ENCODE measurements at places on chromosomes 4 and X.
A peak's percentile ranks its signal among the peaks of the same experiment; 100 is the strongest.

DNA sequence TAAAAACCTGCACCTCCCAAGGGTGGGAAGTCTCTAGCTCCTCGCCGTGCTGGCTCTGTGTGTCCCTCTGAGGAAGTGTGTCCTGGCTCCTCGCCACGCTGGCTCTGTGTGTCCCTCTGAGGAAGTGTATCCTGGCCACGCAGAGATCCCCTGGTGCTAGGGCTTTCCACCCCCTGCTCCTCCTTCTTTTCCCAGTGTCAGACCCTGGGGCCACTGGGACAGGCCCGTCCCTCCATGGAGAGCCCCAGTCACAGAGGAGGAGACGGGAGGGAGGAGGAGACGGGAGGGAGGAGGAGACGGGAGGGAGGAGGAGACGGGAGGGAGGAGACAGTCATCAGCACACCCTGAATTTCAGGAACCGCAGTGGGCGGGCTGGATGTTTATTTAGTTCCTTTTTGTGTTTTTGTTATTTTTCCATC, 53.8 kb upstream of the HGFAC start:
- no peak for DNase-seq

GRCh38 chrX:131239057-131239456, 50.0 kb downstream of the IGSF1 start:
- no peak for DNase-seq

DNA sequence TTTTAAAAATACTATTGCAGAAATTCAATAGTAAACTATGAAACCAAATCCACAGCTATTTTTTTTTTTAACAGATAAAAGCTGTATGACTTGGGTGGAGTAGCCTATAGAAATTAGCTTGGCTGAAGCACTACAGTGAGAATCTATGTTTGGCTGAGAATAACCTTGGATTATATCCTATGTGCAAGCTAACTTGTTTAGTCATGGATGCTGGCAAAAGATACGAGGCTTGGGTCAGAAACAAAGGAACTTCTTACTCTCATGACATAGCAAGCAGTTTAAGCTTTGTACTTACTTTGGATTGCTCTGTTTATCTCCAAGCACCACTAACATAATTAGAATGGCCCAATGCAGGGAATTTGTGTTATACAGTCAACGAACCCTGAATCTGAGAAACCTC, 119.2 kb upstream of the GRID2 start:
- no peak for DNase-seq

- DNase-seq: no peak
These were observed 55.6 kb downstream of the MAP7D2 start for GRCh38 chrX:20060961-20061748.

- DNase-seq: no peak
These were observed 10.8 kb downstream of the HNRNPDL start for GRCh38 chr4:82419451-82419850.

DNA sequence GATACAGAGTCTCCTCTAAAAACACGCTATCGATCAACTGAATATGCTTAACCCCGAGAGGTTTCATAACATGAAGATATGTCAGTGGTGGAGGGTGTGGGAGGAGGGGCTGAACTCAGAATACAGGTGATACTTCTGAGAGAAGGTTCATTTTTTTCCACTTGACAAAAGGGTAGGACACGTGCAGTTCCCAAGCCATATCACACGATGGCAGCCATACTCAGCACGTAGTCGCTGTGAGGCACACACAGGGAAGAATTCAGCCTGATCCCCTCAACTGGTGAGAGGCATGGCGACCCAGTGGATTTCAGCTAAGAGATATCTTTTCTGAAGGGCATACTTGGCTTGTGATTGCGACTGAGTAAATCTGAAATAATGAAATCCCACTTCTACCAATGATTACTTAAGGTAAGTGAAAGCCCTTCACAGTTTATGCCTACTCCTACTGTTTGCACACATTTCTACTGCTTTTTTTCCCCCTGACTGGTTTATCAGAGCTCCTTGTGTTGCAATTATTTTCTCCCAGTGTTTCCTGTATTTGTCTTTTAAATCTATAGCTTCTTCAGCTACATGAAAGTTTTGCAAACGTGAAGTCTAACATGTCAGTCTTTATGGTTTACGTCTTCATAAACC, 133.1 kb downstream of the CORIN start:
- no peak for DNase-seq

DNA sequence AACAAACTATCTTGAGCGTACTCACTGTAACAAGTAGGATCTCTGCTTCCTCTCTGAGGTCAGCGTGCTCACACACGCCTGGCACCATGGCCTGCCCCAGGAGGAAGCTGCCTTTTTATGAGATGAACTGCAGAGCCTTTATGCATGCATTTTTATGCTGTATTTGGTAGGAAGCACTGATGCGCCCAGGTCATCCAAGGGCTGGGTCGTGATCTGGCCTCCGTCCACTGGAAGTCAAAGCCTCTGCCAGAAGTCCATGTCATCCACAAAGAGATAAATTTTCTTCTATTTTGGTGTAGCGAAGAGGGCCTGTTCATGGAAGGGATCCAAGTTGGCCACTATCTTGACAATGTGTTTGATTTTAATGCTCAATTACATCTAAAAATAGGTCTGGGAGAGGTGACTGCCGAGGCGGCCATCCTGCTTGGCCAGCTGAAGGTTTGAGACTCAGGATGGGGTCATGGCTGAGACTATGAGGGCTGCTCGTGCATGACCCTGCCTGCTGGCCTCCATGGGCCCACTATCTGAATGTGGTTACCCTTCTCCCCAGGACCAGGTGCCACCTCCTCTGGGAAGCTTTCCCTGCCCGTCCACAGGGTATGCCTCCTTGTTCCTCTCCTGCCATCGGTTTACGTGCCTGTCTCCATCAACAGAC, 50.3 kb downstream of the HTRA3 start:
- DNase-seq: no peak

- no peak for DNase-seq
These were observed 212.7 kb downstream of the SLIT2 start for GRCh38 chr4:20464381-20464780.

GRCh38 chr4:143253166-143253565, 68.4 kb downstream of the USP38 start:
- no peak for DNase-seq

GRCh38 chr4:44256414-44256813, 192.2 kb downstream of the KCTD8 start:
- peak; percentile 10 for DNase-seq

- no peak for DNase-seq
These were observed 3.1 kb upstream of the ELOVL6 start for GRCh38 chr4:110201502-110201901.

- DNase-seq: no peak
These were observed 34.7 kb downstream of the DIAPH2 start for GRCh38 chrX:96719161-96719875.

DNA sequence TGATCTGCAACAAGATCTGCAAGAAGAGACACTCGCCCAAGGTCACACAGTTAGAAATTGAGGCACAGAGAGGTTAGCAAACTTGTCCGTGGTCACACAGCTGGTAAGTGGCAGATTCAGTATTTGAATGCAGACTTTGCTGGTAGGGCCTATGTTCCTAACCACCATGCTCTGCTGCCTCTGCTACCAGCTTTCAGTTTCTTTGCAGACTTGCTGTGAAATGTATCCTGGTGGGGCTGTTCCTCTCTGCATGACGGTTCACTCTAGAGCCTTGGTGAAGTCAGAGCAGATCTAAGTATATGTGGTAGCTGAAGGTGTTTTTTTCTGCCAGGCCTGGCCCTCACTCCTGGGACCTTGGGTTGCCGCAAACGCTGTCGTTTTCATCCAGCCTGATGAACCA, 87.1 kb downstream of the BEND2 start:
- no peak for DNase-seq

DNA sequence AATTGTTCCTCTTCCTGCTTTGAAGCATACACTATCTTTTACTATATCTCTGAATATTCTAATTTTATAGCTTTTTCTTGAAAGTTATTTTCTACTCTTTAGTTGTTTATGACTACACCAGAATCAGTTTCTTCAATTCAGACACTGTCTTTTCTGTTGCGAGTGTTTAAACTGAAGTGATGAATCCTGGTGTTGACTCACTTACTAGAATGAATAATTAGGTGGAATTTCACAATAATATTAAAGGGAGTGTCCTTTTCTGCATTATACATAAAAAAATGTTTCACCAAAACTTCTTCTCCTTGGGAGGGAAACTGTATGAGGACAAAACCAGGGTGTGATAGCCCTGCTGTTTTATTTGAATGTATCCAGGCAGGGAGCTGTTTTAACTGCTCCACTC, 1383.1 kb downstream of the C4orf33 start:
- no peak for DNase-seq

GRCh38 chr4:109278594-109279031, 23.8 kb downstream of the COL25A1 start:
- DNase-seq: no peak

DNA sequence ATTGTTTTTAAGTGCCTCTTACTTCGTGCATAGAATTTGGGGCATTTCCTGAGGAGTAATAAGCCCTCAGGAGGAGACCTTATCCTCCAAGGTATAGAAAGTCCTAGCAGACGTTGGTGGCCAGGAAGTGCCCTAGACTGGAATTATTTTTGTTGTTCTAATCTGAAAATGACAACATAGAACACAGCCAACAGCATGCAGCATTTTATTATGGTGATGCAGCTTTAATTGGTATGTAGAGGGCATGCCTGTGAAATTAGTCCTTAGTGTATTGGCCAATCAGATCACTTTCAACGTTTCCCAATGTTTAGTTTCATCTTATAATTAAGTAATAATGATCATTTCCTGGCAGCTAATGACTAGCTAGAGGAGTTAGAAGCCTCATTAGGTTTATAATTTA, 199.2 kb downstream of the SHROOM3 start:
- no peak for DNase-seq

DNA sequence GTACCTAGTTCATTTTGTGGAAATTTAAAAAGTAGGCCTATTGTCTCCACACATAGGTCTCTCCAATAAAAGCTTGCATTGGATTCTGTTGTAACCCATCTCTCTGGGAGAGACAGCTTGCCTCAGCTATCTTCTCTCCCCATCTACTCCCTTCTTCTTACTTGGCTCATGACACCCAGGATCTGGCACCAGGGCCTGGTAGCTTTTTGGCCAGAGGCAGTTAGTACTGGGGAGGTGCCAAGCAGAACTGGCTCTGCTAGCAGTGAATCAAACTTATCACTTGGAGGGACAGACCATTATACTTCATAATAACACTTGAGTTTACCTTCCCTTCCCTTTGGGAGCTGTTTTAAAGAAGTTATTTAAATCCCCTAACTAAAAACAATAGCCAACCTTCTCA, 31.8 kb downstream of the PLAC1 start:
- no peak for DNase-seq

DNA sequence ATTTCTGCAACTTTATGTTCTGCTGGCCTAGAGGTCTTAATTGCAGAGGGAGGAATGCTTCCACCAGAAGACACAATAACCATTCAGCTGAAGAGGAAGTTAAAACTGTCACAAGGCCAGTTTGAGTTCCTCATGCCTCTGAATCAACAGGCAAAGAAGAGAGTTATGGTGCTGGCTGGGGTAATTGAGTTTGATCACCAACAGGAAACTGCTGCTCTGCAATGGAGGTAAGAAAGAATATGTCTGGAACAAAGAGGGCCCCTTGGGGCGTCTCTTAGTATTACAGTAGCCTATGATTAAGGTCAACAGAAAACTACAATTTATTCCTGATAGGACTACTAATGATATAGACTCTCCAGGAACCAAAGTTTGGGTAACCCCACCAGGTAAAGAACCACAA, 744.0 kb downstream of the FSTL5 start:
- DNase-seq: no peak

- DNase-seq: no peak
These were observed 29.8 kb downstream of the FGFR3 start for GRCh38 chr4:1822568-1823544.

- no peak for DNase-seq
These were observed 40.7 kb upstream of the ANK2 start for GRCh38 chr4:113008716-113009115.

DNA sequence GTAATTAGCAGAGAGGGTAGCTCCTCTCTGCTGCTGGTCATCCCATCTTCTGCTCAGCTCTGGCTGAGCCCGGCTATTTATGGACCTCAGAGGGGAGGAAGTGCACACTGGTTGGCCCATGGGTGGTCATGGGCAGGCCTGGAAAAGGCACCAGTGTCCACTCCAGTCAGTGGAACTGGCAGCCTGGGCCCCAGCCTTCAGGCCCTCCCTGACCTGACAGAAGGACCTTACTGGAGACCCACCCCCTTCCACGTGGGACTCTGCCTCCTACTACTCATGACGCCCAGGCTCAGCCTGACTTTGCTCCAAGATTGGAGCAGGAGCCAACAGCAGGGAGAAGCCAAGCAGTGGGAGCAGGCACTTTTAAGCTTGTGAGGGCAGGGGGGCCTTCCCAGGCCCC, 8.0 kb upstream of the ART3 start:
- DNase-seq: no peak

DNA sequence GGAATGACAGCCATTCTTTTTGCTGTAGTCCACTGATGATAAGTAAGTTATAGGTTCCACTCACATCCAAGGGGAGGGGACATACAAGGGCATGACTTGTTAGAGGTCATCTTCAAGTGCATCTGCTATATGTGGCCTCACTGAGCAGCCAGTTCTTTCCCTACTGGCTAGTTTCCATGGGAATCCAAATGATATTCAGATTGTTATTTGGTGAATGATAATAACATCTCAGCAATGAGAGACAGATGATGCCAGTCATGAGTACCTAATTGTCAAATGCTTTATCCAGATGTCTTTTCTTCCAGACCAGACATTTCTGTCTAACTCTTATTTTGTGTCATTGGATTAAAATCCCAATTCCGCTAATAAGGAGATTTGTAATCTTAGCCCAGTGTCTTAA, 460.4 kb upstream of the BOD1L1 start:
- no peak for DNase-seq

DNA sequence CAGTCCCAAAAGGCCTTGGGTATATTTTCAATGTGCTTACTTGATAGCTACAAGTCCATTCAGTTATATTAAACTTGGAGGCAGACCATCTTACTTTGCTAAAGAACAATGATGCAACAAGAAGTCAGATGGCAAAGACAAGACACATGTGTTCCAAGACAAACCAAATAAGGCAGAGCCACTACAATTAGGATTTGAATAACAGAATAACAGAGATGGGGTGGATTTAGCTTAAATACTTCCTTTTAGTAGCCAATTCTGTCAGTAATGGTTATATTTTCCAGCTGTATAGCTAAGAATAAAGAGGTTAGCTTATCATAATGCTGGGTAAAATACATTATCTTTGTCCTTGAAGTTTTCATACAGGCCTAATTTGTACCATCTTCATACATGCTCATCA, 37.7 kb upstream of the FRAS1 start:
- DNase-seq: no peak

Data from caudate nucleus (tissue), 63 donors.